Activated CD4-positive, alpha-beta T cell treated with anti-CD3 and anti-CD28 coated beads, Interleukin-2, amount 50 U/mL, for 1 hour (primary cell): ENCODE measurements at places on chromosomes 7 and 10.
A peak's percentile ranks its signal among the peaks of the same experiment; 100 is the strongest.

DNA sequence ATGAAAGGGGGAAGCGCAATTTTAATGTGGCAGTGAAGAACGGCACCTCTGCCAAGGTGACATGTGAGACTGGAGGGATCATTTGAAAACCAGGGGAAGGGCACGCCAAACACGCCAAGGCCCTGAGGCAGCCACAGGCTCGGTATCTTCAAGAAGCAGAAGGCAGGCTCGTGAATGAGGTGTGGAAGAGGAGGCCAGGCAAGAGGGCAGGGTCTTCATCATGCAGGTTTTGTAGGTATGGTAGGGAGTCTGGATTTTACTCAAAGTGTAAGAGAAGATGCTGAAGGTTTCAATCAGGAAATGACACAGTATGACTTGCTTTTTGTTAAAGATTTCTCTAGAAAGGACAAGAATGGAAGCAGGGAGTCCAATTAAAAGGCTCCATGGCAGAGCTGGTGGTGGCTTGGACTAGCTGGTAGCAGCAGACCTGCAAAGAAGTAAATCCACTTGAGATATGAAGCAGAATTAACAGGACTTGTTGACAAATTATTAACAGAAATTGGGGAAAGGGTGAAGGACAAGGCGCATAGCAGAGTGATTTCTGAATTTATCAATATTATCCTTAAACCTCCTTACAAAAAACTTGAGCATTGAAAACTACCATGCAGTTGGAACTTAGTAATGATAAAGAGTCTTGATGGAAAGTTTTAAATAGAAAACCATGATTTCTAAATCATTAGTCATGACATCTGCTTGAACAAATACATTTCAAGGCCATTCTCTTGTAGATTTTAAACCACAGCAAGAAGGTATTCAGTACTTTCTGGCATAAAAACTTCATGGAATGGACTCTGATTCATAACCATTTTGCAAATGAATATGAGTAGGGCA is 70.4 kb downstream of the COA1 start:
- no peak for DNase-seq

GRCh38 chr7:18474944-18475343 is 20.6 kb upstream of the HDAC9 start:
- DNase-seq: no peak

GRCh38 chr7:124930655-124931597 is 1.3 kb upstream of the POT1 start:
- no peak for DNase-seq

- DNase-seq: no peak
These were observed 755.3 kb upstream of the GALNT17 start for GRCh38 chr7:70376561-70377031.

GRCh38 chr10:88081457-88082054 is 218.1 kb downstream of the PTEN start:
- DNase-seq: no peak

DNA sequence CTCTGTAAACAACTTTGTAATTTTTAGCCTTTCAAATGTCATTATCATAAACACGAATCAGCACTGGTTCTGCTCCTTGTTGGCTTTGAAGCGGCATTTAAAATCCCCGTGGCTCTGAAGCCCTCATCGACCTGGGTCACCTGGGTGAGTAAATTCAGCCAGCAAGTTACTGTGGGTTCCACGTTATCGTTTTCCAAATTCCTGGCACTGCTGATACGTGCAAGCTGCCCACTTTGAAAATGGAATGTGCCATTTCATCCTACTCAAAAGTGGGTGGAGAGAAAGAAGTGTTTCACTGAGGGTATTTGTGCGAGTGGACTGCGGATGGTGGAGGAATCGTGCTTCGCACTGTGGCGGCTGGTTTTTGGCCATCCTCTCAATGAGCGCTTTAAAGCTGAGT is 281.7 kb downstream of the KLF6 start:
- DNase-seq: no peak

DNA sequence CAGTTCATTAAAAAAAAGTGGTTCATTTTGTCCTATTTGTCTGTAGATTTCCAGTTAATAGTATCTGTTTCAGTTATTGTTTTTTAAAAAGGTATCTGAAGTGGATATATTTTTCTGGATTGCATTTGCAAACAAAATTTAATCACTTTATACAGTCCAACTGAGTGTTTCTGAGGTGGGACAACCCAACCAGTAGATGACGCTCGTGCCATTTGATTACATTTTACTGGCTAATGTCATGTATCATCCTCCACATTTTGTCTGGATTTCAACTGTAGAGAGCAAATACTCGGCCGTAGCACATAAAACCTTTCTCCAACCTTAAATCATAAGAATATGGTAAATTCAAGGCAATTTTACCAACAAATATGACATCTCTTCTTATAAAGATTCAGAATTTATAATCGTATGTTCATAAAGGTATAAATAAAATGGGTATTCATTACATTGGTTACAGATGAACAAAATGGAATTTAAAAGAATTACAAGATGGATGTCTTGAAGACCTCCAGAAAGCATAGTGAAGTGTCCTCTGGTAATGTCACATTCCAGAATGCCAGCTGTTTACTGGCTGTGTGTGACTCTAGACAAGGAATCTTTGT is 789.0 kb downstream of the PHTF2 start:
- DNase-seq: no peak

GRCh38 chr10:102316421-102316820 is 71.1 kb downstream of the GBF1 start:
- no peak for DNase-seq

GRCh38 chr10:103186128-103186527 is 6.9 kb downstream of the NT5C2 start:
- DNase-seq: no peak

DNA sequence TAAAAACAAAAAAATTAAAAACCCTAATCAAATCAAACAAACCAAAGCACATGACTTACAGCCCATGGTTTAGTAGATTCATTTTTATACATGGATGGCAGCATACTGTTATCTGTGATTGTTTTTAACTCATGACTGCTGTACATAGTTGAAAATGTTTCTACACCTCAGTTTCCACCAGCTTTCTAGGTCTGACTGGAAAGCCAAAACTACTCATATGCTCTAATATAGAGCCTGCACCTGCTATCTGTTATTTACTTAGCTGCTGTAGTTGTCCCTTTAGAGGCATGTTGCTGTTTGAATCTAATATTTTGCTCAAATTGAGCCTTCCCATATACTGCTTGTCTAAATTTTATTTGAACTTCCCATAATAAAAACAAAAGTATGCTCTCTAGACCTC is 289.9 kb upstream of the LRRN3 start:
- DNase-seq: no peak

- no peak for DNase-seq
These were observed 68.6 kb upstream of the EFCAB10 start for GRCh38 chr7:105649727-105650381.

GRCh38 chr7:156929789-156930539 is 19.5 kb upstream of the NOM1 start:
- DNase-seq: peak; percentile 36

GRCh38 chr7:90698616-90699015 is 102.5 kb downstream of the CDK14 start:
- DNase-seq: no peak

GRCh38 chr10:84551437-84552120 is 223.2 kb downstream of the CCSER2 start:
- DNase-seq: no peak

- no peak for DNase-seq
These were observed 4.7 kb downstream of the RBM20 start for GRCh38 chr10:110648692-110649346.

DNA sequence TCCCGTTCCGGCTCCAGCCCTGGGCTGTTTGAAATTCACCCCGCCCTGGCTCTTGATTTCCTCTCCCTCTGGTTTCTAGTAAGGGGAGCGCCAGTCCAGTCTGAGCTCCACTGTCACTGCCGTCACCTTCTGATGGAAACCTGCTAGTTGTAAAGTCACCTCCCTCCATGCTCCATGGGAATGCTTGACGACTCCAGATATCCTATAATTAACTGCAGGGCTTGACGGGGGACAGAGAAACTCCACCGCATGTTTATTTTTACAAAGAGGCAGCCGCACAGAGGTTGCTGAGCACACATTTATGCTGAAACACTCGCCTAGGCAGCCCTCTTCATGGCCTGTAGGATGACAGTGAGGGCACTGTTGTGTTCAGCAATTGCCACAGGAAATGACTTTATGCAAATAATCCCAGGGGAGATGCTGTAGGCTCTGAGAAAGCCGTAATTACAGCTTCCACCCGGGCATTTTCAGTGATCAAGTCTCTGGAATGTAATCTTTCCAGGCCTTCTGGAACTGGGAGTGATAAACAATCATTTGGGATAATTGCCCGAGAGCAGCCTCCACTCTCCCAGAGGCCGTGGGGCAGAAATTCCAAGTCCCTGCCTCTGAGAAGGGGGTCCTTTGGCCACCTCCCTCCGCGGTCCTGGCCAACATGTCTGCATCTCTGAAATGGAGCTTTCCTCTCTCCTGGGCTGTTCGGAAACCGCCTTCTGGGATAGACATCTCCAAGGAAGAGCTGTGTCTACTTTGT is 300.5 kb downstream of the KLF6 start:
- no peak for DNase-seq

DNA sequence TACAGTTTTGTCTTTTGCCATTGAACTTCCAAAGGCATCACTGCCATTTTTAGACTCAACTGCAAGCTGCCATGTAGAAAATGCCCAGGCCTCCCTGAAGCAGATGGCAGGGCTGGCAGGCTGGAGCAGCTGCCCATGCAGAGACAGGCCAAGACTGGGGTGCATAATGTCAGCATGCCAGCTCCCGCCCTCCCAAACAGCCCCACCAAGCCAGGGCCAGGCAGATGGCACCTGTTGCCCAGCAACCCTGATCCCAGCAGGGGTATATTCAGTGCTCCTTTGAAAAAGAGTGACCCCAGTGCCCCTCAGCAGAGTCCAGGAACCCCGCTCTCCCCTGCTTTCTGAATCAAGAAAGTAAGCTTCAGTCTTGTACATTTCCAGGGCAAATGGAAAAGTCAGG is 32.6 kb downstream of the VSTM4 start:
- no peak for DNase-seq

DNA sequence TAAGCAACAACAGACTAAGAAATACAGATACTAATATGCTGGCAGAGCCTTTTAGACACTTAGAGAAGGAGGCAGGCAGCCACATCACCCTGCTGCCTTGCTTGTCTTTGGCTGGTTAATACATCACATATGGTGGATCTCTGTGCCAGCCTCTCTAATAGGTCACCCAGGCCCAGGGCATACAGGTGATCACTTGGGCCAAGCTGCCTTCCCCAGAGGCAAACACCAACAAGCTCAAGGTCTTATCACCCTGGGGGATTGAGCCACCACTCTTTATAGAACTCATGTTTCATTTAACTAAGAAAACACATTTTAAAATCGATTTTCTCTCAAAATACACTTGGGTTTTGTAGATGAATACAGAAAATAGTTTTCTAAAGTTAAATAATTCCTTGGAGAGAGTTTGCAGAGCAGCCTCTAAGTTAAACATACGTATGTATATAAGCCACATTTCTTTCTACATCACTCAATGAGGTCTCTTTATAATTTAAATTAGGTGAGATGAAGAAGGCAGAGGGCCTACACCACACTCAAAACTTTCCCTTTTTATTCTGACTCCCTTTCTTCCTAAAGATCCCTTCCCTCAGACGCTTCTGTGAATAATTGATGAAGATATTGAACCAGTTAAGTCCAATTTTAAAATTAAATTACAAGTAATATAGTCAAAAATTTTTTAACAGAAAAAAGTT is 556.8 kb upstream of the GHITM start:
- no peak for DNase-seq

DNA sequence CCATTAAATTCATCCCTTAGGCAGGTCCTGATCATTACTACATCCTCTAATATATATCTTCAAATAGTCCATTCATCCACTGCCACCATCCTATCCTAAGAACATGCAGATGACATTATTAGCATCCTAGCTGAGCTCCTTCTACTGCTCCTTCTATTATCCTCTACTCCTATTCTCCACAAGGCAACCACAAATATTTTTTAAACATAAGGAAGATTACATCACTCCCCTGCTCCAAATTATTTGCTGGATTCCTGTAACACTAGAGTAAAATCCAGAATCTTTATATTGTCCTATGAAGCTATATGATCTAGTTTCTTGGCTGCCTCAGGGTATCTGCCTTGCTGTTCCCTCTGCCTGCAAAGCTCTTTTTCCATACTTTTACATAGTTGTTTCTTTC is 176.3 kb upstream of the SLC26A5 start:
- DNase-seq: no peak

- DNase-seq: no peak
These were observed 161.5 kb upstream of the KLF6 start for GRCh38 chr10:3946234-3947229.

DNA sequence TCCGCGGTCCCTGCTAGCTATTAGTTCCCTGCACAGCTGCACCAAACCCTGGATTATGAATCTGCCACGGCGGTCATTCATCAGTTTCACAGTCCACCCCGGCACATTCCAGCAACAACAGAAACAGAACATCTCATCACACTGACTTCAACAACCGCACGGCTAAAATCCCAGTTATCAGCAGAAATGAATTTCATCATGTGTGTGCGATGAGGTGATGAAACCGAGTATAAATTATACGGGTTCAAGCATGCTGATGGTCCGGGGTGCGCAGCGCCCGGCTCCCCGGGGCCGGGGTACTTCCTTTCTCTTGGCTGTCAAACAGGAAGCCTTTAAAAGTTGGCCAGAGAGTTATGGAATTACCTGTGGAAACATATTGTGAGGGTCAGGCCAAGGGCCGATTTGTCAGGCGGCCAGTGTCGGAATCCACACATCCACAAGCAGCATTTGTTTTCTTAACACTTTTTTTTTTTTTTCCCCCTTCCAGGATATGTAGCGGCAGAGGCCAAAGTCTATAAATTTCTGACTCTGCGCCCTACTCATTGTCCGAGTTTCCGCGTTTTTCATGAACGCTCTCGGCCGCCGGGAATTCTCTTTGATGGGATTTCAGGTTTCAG is 420.9 kb upstream of the MGMT start:
- DNase-seq: no peak

DNA sequence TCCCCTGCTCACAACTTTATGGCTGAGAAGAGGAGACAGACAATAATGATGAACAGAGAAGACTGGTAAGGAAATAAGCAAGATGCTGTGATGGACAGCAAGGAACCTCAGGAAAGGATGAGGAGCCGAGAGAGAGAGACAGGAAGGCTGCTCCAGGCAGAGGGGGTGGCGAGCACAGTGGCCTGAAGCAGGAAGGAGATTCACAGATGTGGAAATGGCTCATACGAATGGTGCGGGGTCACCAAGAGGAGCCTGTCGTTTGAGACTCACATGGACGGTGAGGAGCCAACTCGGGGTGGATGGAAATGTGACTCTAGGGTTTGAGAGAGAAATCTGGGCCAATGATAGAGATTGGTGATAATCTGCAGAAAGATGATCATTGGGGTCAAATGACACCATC is 43.7 kb downstream of the KIAA1549 start:
- no peak for DNase-seq
